Fibroblast of skin of back (primary cell): ENCODE measurements at places on chromosomes 6 and 20.

DNA sequence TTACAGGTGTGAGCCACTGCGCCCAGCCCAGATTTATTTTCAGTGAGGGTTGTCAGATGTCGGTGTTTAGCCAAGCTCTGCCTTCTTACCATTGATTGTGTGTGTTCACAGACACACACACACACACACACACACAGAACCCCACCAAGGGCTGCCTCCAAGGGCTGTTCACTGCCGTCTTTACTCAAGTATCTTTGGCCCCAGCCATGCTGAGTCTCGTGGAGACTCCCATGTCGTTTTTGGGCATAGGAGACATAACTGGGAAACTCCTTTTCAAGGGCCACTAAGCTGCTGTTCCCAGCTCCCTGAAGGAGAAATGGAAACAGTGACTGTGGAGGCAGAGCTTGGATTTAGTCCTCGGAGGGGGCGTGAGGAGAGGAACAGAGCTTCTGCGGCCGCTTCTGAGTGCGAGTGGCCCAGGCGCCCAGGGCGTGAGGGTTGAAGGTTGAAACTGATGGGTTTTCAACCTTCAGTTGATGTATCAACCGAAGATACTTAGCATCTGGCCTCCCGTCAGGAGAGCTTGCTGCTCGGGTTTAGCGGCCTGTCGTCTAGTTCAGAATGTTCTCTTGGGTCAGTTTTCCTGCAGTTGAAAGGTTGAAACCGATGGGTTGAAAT, 243.6 kb downstream of the TTLL2 start:
- no peak for DNase-seq

DNA sequence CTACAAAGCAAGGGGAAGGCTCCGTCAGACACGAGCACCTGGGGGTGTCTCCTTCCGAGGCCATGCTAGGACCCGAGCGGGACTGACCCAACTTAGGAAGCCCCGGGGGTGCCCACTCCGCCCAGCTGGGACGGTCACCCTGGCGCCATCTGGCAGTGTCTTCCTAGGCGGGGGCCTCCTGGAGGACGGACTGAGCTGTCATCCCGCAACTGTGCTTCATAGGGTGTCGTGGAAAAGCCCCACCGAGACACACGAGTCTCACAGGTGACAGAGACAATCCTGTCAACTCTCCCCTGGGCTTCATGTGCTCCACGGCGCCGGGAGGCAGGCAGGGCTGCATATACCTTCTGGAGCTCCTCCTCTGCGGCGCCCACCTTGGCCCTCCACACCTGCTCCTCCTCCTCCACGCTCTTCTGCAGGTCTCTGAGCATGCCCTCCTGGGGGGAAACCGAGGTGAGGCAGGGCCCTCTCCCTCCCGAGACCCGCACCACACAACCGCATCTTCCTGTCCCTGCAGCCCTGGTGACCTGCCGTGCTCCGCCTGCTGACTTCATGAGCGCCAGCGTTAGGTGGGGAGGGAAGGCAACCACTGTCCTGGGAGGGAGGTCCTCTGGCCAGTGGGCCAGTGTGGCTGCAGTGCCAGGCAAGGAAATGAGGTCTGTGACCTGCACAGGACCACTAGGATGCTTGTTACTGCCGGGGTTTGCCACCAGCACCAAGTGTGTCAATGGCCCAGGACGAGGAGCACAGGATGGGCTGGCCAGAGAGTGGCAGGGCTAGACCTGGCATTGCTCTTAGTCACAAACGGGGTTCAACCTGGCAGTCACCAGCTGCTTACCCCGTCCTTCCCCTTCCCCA, 50.7 kb downstream of the DSTN start:
- no peak for DNase-seq

DNA sequence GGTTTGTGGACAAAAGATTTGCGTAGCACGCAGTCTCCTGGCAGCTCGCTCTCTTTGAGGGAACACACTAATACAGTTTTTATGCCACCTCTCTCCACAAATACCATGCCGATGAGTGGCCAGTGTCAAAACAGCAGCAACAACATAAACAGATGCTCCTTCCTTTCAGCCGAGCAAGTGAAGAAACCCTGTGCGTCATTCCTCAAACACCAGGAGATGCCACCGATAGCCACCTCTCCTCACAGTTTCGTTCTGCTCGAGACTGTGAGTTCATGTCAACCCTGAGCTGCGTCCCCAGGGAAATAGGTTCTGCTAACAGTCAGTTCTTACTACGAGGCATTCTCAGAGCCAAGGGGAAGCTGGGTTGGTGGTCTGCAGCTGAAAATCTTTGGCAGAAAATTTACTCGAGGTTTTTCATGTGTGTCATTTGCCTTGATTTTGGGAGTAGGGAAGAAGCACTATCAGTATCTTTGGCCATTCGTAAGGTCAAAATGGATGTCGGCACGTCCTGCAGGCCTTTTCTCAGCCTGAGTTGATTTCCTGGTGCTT, 59.9 kb downstream of the EYA2 start:
- peak; percentile 97 for DNase-seq

DNA sequence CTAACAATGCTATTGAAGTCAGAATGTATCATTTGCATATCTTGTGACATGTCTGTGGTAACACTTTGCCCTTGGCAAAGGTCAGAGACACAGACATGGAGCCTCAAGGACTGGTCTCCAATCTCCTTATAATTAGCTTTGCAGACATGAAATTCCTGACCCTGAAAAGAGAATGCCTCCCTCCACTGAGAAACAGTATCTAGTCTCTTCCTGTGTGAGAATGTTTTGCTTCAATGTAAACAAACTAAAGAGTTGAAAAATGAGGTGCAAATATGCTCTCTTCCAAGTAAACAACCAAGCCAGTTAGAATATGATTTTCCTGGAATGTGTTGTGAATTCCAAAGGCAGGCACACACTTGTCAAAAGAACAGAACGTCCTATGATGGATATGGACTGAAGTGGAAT, 407.1 kb upstream of the MARCKS start:
- peak; percentile 50 for DNase-seq

DNA sequence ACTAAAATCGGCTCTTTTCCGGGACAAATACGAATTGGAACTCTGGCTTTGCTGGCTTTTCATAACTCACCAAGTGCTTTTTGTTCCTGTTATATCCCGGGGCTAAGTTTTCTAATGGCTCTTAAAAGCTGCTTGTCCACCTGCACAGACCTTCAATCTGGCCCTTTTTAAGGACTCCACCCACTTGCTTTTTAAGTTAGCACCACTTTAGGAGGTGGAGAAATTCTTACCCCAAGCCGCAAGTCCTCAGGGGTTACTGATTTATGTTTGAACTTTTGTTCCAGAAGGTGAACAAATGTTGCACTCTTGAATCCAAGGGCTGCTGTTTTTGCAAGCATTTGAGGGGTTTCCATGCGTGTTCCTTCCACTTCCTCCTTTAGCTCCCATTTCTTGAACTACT, 37.8 kb downstream of the FAM184A start:
- DNase-seq, result no peak

DNA sequence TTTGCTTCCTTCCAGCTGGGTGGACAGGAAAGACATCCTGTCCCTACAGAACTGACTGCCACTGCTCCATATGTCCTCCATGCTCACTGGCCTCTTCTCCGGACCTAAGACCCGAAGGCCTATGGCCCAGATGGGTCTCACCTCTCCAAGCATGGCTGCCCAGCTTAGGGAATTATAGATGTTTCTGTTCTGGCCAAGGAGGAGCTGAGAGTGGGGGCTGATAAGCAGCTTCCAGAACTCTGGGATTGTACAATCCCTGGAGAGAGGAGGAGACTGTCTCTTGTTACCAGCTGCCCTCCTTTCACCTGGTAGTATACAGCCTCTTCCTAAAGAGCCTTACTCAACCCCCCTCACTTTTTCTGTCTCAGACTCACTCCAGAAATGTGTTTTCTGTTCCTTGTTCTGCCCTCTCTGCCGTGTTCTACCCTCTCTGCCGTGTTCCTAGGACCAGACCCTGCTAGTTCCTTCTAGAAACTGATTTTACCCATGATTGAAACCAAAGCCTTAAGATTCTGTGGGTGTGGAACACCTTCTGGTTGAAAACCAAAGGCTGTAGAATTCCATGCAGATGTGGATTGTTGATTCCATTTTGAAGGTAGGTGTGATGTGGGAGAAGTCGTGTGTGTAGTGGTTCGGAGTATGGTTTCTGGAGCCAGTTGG, 28.7 kb downstream of the ANKS1A start:
- DNase-seq, result no peak

GRCh38 chr20:16709017-16709416, 20.8 kb upstream of the SNRPB2 start:
- no peak for DNase-seq

DNA sequence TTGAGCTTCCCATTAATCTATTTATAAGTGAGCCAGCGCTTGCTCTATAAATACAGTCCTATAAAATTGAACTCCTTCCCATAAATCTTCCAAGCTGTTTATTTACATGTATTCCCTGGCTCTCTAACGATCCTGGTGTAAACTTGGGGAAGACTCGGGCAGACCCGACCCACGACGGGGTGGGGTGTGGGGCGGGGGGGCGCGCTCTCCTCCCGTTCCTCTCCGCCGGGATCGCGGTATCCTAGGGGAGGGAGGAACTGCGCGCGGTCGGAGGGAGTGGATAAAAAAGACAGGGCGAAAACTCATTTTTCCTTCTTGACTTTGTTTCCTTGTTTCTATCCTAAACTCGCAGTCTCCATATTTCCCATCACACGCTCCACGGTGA, 31.1 kb downstream of the TFAP2B start:
- DNase-seq, result no peak

GRCh38 chr20:23143986-23144690, 58.0 kb upstream of the CD93 start:
- DNase-seq, result no peak

DNA sequence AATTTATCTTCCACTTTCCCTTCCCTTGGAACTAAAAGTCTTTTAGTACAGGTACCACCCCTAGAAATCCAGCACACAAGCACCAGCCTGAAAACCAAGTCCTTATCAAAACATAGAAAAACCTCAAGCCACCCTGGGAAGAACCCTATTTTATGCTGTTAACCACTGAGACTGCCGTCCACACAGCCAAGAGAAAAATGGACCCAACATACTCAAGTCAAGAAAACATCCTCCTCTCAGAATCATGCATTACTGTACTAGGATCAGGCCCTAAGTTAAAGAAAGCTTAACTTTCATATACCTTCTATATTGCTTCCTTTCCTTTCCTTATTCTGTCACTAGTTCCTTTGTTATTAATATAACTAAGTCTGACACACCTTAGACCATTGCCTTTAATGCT, 16.9 kb upstream of the GOPC start:
- DNase-seq, result no peak

DNA sequence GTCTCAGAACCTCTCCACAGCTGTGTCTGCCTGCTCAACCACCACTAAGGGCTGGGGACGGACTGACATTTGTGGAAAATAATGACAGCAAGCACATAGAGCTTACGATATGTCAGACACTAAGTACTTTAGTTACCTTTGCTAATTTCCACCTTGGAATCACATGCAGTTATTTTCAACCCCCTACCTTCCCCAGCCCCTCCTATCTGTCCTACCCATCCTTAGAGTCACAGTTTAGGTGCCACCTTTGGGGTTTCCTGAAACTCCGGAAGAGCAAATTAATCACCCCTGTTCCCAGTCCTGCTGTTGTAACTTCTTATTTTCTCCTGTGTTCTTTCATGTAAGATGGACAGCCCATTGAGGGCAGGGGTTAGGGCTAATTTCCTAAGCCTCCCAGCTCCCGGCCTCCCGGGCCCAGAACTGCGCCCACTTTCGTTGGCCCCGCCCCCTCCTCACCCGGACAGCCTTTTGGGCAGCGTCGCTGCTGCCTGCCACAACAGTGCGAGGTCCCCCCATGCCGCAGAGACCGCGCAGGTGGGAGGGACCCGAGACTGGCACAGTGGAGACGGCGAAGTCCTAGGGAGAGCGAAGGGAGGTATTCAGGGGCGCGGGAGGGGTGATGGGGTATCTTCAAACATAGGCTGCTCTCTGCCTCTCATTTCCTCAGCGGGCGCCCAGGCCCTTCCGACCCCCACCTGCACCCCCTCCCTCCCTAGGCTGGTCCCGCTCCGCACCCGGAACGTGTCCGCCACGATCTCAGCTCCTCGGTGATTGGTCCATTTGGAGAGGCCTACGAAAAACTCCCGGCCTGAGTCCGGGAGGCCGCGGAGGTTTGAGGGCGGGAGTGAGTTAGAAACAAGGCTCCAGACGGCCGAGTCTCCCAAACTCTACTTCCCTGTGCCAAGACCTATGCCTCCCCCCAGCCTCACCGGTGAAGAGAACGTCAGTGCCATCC, 1.1 kb downstream of the DDAH2 start:
- no peak for DNase-seq

GRCh38 chr6:87995461-87995860, 52.2 kb upstream of the SPACA1 start:
- DNase-seq, result no peak

- peak; percentile 71 for DNase-seq
These were observed 625.7 kb upstream of the PTCHD4 start for GRCh38 chr6:48736501-48737206.

DNA sequence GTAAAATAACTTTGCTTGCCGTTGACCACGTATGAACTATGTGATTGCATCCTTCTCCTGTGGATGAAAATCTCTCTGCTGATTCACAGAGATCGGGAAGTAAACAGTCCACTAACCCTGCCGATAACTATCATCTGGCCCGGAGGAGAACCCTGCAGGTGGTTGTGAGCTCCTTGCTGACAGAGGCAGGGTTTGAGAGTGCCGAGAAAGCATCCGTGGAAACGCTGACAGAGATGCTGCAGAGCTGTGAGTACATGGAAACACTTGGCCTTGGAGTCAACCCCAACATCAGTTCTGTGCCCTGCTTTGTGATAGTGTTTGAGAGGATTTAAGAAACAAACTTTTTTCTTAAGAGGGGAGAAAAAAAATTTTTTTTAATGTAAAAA, 937 bp downstream of the TAF8 start:
- no peak for DNase-seq

- no peak for DNase-seq
These were observed 71.4 kb upstream of the SHLD1 start for GRCh38 chr20:5678777-5679176.

GRCh38 chr6:169513478-169514193, 188.2 kb downstream of the WDR27 start:
- DNase-seq, result no peak

- no peak for DNase-seq
These were observed 45.9 kb upstream of the SCGN start for GRCh38 chr6:25606151-25606550.

- no peak for DNase-seq
These were observed 50.6 kb downstream of the FGD2 start for GRCh38 chr6:37056112-37056403.

DNA sequence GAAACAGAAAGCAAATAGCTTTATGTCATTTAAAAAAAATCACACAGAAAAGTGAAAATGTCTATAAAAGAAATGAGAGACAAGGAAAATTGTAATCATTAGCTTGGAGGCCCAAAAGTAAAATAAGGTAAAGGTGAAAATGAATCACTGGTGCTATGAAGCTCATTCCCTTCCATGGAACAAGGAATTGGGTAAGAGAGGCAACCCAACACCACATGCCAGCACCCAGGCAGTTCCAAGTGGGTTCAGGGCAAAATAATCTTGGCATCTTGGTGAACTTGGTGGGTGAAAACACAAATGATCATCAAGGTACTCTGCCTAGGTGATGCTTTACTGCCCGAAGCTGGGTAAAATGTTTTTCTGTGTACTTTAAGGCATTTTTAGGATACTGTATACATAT, 16.7 kb downstream of the CST4 start:
- no peak for DNase-seq
